Eye (tissue), 1 donor: ENCODE measurements at places on chromosomes 16 and 17.
A peak's percentile ranks its signal among the peaks of the same experiment; 100 is the strongest.

- DNase-seq = peak; percentile 73
These were observed 41.4 kb upstream of the PIRT start for GRCh38 chr17:10879190-10879836.

DNA sequence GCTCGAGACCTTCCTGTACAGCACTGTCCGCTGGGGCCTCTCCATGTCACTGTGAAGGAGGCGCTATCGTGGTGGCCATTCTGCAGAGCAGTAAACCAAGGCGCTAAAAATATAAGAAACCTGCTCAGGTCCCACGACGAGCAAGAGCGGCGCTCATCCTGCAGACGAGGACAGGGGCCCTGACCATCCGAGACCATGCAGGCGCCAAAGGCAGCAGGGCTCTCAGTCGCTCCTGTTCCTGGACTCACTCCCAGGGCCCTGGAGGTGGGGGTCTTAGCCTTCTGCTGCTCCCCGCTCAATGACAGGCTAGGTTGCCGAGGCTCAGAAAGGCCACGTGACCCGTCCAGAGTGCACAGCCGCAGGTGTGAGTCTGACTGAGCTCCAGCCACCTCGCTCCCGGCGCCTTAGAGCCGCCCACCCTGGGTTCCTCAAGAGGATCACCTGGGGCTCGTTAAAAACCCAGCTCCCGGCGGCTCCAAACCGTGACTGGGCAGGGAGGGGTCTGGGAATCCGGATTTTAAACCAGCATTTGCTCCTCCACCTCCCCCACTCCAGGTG lies 509 bp upstream of the ATP2C2 start:
- DNase-seq = no peak

DNA sequence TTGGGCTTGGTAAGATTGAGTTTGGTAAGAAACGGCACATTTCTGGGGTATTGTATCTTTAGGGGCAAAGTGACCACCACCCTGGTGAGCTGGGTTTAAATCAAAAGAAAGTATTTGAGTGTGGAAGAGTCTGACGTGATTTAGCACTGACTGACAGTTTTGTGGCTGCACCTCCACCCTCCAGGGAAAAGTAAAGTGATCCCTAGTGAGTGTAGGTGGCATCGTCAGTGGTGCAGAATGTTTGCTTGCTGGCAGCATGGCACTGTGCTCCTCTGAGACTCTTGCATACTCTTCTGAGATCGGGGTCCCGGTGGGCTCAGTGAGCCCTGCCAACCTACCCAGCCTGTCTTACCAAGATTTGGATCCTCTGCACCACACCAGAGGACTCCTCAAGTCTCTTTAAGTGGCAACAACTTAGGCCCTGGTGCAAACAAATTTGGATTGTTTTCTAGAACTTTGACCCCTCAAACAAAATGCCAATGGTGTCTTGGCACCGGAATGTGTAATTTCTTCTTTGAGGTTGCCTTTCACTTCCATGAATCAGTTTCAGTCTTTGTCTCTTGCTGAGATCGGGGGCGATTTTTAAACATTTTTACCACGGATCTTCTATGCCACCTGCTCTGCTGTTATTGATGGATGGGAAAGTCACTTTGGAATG lies 2.8 kb downstream of the PRKCB start:
- DNase-seq = no peak

- DNase-seq = no peak
These were observed 80.3 kb upstream of the CRHR1 start for GRCh38 chr17:45703806-45704205.

GRCh38 chr16:78516006-78516736 lies 416.7 kb downstream of the WWOX start:
- DNase-seq = no peak
